Right atrium auricular region (tissue), 2 donors: ENCODE measurements at places on chromosomes 13 and 19.

DNA sequence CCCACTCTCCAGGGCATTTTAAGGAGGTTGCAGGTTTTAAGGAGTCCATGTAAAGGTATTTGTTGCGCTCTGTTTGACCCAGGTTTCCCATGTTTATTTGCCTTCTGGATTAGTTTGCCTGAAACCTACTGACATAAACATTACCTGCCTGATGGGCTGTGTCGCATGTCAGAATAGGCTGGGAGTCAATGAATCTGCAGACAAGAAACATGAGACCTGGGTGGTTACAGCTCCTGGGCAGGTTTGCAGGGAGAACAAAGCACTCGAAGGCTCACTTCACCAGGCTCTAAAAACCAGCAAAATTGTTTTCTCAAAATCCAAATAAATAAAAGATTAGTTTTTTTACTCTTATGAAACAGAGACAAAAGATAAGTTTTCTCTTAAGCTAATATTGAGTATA is 114.4 kb upstream of the SERTM1 start:
- H3K4me3 ChIP-seq, result no peak overlapping the region
- H3K36me3 ChIP-seq, result no peaks in the 10 kb centered on the region
- no peaks in the 10 kb centered on the region for H3K4me1 ChIP-seq
- no peak for DNase-seq
- no peak overlapping the region for H3K27ac ChIP-seq

GRCh38 chr19:495402-496111 is 729 bp upstream of the MADCAM1 start:
- no peaks in the 10 kb centered on the region for H3K4me1 ChIP-seq
- no peak for DNase-seq
- H3K27me3 ChIP-seq, result peaks cover 21% of the 10 kb centered on the region
- H3K4me3 ChIP-seq, result no peak overlapping the region
- H3K36me3 ChIP-seq, result no peaks in the 10 kb centered on the region

DNA sequence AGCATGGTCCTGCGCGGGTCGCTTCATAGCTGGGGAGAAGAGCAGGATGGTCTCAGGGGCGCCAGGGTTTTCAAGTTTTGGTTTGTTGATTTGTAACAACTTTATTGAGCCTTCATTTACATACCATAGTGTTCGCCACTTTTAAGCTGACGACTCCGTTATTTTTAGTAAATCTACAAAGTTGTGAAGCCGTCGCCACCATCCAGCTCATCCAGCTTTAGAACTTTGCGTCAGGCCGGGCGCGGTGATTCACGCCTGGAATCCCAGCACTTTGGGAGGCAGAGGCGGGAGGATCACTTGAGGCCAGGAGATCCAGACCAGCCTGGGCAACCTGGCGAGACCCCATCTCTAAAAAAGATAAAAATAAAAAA is 404 bp downstream of the C19orf44 start:
- no peaks in the 10 kb centered on the region for H3K36me3 ChIP-seq
- H3K27me3 ChIP-seq, result no peaks in the 10 kb centered on the region
- peak overlapping the region; percentile 86 for H3K27ac ChIP-seq
- DNase-seq, result peak; percentile 70

DNA sequence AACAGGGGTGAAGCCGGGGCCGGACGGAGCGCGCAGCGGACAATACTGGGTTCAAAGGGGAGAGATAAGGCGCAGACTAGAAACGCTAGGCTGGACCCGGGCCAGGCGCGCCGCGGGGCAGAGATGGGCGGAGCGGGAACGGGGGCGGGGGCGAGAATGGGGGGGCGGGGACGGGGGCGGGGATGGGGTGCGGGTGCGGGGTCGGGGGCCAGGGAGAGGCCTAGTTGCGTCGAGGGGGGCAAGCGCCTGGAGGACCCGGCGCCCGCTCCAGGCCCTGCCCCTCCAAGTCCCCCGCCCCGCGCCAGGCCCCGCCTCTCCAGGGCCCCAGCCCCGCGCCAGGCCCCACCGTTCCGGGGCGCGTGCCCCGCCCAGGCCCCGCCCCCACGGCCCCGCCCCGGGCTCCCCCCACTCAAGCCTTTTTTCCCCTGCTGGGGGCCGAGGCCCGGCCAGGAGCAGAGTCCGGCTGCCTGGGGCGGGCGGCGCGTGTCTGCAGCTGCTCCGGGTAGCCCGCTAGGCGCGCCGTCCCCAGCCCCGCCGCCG is at the start of gene CERS4:
Gene CERS4, plus strand, starts transcription at position 449 of the 540 bp plus-strand sequence. CDS start 41,707 bp downstream, outside the sequence.
- H3K4me1 ChIP-seq, result peaks cover 22% of the 10 kb centered on the region
- no peaks in the 10 kb centered on the region for H3K27me3 ChIP-seq
- no peaks in the 10 kb centered on the region for H3K36me3 ChIP-seq

DNA sequence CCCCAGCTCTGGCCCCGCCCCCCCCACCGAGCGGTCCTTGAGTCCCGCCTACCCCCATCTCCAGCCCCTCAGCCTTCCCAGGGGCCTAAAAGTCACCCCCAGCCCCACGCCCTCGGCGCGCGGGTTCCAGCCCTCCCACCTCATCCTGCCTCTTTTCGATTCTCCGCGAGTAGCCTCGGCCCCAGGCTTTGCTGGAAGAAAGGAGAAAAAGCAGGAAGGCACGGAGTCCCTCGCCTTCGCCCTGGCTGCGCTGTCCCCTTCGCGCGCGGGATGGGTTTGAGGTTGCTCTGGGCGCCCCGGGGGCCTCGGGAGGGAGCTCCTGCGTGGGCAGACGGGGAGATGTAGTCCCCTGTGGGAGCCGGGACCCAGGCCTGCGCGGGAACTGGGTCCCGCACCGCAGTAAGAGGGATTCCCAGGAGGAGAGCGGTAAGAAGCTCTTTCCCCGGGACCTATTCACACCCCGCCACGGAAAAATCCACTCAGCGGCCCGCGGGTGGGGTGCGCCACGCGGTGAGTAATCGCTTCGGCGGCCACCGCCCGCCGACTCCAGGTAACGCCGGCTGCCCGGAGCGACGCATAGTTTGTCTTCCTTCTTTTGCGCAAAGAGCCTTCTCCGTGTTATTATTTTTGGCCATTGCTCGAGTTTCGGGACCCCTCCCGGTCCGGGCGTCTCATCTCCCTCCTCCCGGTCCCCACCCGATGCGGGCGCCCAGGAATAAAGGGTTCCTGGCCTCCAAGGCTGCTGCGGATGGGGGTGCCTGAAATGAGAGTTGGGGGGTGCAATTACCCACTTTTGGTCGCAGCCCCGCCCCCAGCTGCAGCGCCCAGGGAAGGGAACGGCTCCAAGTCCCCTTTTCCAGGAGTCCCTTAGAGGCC is 865 bp upstream of the CRLF1 start:
- no peak overlapping the region for H3K27ac ChIP-seq
- peaks cover 65% of the 10 kb centered on the region for H3K27me3 ChIP-seq
- H3K4me1 ChIP-seq, result peaks cover 56% of the 10 kb centered on the region
